H7 (cell line): ENCODE measurements at places on chromosomes 2 and 18.
A peak's percentile ranks its signal among the peaks of the same experiment; 100 is the strongest.

- DNase-seq, result no peak
Measured at GRCh38 chr2:68767031-68767961, 32.7 kb downstream of the ARHGAP25 start.

- DNase-seq, result peak; percentile 40
Measured at GRCh38 chr18:78782951-78783563, 196.6 kb upstream of the SALL3 start.

- no peak for DNase-seq
Measured at GRCh38 chr2:99205491-99205890, 24.5 kb downstream of the MRPL30 start.

DNA sequence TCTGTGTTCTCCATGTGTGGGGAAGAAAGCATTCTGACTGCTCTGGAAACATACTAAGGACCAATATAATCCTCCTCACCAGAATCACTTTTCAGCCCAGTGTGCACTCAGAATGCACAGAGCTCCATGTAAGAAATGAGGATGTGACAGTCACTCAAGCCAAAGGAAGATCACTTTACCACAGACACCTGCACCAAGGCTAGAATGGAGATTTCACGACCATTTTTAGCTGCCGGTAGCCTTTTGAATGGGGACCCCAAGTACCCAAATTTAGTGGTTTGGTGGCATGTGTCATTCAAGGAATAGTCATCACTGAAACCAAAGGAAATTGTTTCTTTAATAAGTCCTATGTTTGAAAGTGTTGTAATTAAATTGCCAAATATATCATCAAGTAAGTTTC is 613.2 kb upstream of the ACVR2A start:
- DNase-seq, result no peak

GRCh38 chr18:79695856-79696850 is 16.6 kb downstream of the CTDP1 start:
- no peak for DNase-seq

DNA sequence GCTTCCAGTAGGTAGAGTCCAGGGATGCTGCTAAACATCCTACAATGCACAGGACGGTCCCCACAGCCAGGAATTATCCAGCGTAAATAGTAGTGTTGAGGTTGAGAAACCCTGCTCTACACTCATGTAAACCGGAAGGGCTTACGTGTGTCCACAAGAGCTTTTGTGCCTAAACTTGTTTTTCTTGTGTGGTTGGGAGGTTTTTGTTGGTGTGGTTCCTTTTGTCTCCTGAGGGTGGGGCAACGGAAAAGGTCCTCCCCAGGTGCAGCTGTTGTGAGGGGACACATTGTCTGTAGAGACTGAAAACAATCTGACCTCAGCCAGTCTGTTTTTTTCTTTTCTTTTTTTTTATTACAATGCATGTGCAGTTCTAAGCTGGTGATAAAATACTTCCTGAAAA is 72.7 kb upstream of the MGAT5 start:
- no peak for DNase-seq

GRCh38 chr18:27711382-27711781 is 465.5 kb downstream of the CDH2 start:
- no peak for DNase-seq

GRCh38 chr2:15369129-15369528 is 192.0 kb downstream of the NBAS start:
- DNase-seq, result no peak

GRCh38 chr18:74040008-74040407 is 107.6 kb downstream of the FBXO15 start:
- peak; percentile 22 for DNase-seq

GRCh38 chr2:218748741-218749441 is 33.1 kb upstream of the CYP27A1 start:
- DNase-seq, result no peak

DNA sequence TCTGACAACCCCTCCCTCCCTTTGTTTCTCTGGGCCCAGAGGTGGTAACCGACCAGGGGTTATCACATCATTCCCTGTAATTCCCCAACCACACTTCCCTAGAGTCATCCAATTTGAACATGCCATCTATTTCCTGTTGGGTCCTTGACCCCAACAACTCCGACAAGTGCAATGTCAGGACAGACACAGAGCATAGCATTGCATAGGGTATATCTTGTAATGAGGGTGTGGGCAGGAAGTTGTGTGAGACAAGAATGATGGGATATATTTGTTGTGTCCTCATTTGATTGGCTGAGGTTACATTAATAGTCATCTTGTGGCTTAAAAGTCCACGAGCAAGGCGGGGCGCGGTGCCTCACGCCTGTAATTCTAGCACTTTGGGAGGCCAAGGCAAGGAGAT is 33.4 kb upstream of the CNOT11 start:
- DNase-seq, result no peak

DNA sequence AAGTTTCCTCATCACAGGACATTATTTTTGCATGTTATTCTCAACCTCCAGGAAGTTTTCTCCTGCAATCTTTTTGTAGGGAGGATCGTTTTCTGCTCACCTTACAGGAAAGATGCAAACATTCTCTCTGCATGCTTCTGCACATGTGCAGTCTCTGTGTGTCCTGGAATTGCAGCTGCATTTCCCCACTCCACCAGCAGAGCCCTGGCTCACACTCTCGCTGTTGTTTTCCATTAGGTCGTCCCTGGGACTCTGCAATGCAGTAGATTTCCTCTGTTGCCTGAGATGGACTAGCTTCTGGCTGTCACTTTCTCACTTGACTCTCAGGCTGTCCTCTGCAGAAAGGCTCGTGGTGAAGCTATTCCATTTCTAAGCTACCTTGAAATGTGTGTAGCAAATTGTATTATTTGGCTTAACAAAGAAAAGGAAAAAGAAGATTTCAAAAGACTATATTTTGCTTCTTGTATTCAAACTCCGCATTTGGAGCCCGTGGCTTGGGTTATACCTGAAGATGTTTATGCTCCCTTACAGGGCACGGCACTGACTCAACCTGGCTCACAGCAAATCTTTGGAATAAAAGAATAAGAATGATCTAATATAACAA is 346.7 kb downstream of the RAD51AP2 start:
- no peak for DNase-seq

DNA sequence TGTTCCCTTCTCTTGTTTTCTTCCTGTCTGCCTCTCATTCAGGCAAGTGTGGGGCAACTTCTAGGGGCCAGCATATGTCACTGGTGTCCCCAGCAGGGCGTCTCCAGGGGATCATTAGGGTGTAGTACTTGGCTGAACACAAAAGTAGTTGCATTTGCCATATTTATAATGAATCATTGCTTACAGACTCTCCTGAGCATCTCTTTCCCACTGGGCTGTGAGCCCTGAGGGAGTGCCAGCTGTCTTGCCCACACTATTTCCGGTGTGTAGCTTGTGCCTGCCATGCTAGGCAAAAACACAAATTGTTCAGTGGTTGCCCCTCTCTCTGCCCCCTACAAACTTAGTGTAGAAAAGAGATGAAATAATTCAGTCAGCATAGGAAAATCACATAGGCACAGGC is 40.8 kb upstream of the SCLY start:
- no peak for DNase-seq
